ENCODE measurements at places on chromosomes 5 and 9. TPM values are rescaled to one million over a fixed set of nuclear protein-coding genes. Genes with fewer than 3 reads are reported as not detected.

- no peak for DNase-seq
These were observed 69.9 kb downstream of the PLPPR1 start for GRCh38 chr9:101098392-101098791.

DNA sequence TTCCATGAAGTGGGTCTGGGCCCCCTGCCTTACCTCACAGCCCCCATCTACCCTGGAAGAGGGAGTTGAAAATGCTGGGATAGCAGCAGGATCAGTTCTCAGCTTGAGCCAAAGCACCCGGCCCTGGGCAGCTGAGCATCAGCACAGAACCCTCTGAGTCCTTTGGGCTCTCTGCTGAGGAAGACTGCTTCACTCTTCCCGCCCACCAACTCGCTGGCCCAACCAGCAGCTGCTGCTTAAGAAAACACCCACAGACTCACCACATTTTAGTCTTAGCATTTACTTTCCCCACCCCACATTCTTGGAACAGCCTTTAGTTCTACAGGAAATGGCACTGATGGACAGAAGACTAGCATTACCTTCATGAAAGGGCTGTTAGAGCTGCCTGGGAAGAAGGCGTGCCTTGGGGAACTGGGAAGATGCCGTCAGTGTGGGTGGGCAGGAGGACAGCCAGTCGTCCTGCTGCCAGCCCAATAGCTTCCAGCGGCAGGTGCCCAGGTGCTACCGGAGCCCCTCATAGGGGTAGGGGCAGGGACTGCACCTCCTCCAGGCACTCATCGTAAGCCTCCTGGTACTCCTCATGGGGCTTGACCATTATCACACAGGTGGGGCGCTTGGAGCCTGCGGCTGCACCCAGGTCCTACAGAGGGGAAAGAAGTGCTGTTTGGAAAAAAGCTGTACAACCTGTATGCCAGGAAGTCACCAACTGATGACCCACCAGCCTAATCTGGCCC, 4.3 kb downstream of the NHP2 start:
- DNase-seq = no peak

DNA sequence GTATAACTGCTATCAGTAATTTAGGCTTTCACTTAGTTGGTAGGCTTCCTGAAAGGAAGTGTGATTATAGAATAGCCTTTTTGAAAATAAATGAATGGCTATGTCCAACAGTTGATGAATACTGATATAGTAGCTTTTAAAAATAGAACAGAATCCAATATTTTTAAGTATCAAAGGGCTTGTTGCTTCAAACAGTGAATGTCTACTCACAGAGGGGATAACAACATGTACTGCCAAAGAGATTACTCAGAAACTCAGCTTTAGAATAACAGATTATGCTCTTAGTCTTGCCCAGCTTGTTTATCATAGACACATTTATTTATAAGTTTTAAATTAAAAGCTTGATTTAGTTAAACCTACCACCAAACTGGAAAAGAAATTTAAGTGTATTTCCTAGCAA, 132.6 kb downstream of the XRCC4 start:
- DNase-seq = no peak

DNA sequence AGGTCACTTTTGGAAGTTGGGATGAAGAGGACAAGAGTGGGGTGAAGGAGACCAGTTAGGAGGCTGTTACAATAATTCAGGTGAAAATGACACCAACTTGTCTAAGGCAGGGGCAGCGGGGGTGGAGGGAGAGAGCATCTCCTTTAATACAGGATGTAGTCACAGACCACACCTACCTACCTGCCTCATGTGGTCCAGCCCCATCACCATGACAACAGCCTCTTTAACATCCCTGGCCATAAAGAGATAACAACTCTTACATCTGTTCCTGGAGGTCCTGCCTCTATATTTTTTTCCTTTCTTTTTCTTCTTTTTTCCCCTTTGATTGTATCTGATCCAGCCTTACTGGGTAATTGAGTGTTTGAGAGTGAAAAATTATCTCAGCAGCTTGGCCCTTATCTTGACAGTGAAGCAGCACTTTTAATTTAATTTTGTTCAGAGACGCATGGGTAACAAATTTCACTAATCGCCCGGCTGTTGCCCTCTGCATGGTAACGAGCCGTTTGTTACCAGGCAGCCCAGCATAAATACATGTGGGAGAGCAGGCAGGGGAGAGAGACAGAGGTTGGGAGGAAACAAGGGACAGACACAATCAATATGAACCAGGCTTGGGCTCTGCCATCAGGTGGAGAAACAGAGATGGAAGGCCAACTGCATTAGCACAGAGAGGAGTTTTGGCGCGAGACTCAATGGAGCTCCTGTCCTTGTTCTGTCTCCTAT, 338.1 kb downstream of the ASTN2 start:
- DNase-seq = no peak

DNA sequence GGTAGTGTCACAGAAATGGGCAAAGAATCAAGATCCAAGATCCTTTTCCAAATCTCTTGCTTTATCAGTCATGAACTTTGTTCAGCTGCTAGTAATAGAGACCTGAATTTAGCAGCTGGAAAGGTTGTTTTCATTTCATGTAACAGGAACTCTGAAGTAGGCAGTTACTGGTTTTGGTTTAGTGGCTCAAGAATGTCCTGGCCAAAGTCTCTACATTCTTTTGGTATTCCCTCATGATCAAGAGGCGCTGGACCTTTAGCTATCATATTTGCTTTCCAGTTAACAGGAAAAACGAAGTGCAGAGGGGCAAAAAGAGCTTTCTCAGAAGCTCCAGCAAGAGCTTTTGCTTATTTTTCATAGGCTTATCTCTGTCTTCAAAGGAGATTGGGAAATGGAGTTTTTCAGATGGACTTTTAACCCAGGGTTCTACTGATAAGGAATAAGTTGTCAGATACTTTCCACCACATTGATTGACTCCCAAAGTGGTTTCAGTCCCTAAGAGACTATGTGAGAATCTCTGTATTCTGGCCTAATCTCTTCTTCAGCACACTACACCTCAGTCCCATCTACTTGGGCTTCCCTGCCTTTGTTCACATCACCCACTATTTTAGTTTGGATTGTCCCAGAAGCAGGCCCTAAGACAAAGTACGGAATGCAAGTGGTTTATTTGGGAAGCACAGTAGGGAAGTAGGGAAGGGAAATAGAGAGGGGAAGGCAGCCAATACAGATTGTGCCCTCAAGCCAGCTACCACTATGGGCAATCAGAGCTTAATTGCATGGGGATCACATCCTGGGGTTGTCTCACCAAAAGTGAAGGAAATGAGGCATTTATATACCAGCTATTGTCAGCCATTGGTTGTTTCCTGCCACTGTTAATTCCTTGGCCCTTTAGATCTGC, 359.3 kb downstream of the LRRC70 start:
- DNase-seq = no peak

GRCh38 chr9:28267351-28267750, 694.1 kb upstream of the C9orf72 start:
- DNase-seq = no peak

DNA sequence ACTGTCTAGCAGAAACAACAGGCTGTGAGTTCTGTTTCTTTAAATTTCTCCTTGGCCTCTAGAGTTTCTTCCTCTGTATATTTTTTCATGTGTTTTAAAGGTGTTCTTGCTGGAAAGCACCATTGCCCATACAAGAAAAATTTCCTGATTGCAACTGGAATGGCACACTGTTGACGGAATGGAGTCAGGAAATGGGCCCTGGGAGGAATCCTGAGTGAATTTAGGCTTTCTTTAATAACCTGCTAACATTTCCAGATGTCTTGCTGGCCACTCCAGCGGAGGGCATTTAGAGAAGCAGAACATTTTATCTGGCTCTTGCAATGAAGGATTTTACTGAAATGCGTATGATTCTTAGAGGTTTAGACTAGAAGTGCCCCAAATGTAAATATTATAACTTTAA, 736.3 kb downstream of the TAF11L14 start:
- no peak for DNase-seq

DNA sequence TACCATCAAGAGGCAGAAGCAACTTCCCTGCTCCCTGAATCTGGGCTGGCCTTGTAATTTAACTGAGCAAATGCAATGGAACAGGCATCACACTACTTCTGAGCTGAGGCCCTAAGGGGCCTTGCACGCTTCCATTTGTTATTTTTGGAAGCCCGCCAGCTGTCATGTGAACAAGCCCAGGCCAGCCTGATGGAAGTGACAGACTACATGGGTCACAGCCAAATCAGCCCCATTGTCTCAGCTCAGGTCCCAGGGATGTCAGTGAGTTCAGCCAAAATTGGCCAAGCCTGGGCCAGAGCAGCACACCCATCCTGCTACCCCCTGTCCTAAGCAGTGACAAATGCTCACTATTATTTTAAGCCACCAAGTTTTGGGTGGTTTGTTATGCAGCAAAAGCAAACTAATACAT, 72.8 kb downstream of the PRRT1B start:
- DNase-seq = no peak

- DNase-seq = no peak
These were observed 614.3 kb downstream of the ACTL7B start for GRCh38 chr9:108241384-108242073.

GRCh38 chr5:93735378-93735777, 6.0 kb downstream of the POU5F2 start:
- no peak for DNase-seq

DNA sequence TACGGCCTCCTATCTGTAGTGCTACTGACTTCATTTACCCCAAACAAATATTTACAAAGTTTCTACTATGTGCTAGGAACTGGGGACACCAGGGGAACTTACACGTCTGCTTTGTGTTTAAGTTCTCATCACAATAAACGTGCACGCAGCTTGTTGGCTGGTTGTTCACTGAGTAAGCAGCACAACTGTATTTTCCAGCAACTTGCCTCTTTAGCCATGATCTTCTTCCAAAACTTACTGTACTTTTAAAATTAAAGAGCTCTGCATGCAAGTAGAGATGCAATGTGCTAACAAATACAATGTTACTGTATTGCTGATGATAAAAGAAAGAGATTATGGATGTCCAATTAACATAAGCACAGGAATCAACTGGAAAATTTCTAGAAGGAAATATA, 62.8 kb downstream of the RAPGEF1 start:
- DNase-seq = no peak

The ACTBL2 gene
- not detected for total RNA-seq

The SYNPO gene
- 1.5 TPM for total RNA-seq

The CDK9 gene
- total RNA-seq = 77.0 TPM

The SLC4A9 gene
- total RNA-seq = not detected

The UNC5A gene
- 0.70 TPM for total RNA-seq

The CCL21 gene
- total RNA-seq = not detected

The CKMT2 gene
- not detected for total RNA-seq
